Neuronal stem cell (in vitro differentiated cells): ENCODE measurements at places on chromosomes 12 and 14.
A peak's percentile ranks its signal among the peaks of the same experiment; 100 is the strongest.

DNA sequence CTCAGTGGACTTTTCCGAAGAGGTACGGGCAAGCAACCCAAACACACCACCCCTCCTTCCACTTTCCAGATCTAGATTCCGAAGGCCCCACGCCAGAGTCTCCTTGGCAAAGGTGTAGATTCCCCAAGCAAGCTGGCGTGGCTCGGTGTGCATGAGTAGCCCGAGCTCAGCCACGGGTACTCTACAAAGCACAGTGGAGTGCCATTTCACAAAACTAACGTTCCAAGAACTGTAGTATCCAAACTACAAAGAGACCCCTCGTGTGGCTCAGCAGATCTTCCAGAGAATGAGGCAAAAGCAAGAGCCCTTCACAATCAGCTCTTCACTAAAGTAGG, 72.1 kb downstream of the FOXN3 start:
- H3K27ac ChIP-seq = no peak overlapping the region
- H3K36me3 ChIP-seq = peaks cover 13% of the 10 kb centered on the region
- H3K4me3 ChIP-seq = no peak overlapping the region

- peaks cover 25% of the 10 kb centered on the region for H3K27me3 ChIP-seq
- H3K4me1 ChIP-seq = no peaks in the 10 kb centered on the region
- no peaks in the 10 kb centered on the region for H3K36me3 ChIP-seq
- no peak for DNase-seq
- no peak overlapping the region for H3K27ac ChIP-seq
- H3K4me3 ChIP-seq = no peak overlapping the region
Observed at GRCh38 chr14:104927432-104927816, 2.7 kb downstream of the PLD4 start.

GRCh38 chr12:94660436-94660835, 10.1 kb upstream of the TMCC3 start:
- no peaks in the 10 kb centered on the region for H3K36me3 ChIP-seq
- H3K4me3 ChIP-seq = no peak overlapping the region
- H3K27ac ChIP-seq = no peak overlapping the region
- no peaks in the 10 kb centered on the region for H3K27me3 ChIP-seq
- no peak for DNase-seq

GRCh38 chr12:13368431-13368830, 171.9 kb downstream of the EMP1 start:
- no peak for DNase-seq
- H3K36me3 ChIP-seq = no peaks in the 10 kb centered on the region
- no peak overlapping the region for H3K4me3 ChIP-seq
- H3K4me1 ChIP-seq = no peaks in the 10 kb centered on the region

DNA sequence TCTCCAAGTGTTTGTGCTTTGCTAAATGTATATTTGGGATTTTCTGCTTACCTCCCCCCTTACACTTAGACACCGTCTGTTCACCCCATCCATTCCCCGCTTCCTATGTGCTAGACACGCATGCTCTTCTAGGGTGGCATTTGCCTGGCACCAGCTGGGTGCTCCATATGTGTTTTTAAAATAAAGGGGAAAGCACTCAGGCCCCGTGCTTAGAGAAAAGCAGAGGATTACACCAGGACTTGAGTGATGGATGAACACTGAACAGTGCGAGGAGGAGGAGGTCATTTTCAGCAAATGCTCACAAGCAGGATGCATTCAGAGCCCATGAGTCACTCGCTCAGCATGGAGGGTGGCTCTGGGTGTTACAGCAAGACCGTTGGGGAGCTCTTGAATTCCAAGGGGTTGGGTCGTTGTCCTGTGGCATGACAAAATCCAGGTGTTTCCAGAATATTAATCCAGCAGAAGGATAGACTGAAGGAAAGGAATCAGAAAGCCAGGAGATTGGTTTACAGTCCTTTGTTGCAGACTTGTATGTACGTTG, 2.9 kb upstream of the BDKRB1 start:
- H3K27me3 ChIP-seq = peaks cover 3% of the 10 kb centered on the region
- peaks cover 7% of the 10 kb centered on the region for H3K4me1 ChIP-seq
- no peak overlapping the region for H3K4me3 ChIP-seq
- no peaks in the 10 kb centered on the region for H3K36me3 ChIP-seq
- DNase-seq = no peak

DNA sequence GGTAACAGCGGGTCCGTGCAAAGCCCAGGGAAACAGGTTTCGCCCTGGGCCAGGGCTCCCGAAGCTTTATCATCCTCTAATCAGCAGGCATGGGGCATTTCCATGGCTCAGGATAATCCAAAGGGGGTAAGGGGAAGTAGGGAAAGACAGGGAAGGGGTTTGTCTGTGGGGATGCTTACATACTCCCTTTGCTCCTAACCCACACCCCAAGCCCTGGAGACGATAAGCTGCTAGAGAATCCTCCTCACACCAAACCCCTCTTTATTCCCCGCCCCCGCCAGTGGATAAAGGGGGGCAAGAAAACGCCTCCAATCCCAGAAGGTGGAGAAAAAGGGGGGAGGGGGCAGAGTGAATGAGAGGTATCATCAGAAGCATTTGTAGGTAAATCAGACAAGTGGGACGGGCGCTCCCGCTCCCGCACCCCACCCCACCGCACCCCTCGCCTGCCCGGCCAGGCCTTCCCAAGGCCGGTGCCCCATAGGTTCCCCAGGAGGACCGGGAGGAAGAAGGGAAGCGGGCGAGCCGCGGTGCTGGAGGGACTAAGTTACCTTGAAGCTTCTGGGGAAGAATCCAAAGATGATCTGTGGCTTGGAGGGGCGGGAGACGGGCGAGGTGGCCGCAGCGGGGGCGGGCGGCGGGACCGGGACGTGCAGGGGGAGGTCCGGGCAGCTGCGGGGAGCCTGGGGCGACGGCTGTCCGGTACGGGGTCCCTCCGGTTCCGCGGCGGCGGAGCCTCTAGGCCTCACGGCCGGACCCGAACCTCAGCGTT, 762 bp downstream of the PPP2R5E start:
- H3K27me3 ChIP-seq = no peaks in the 10 kb centered on the region
- peaks cover 5% of the 10 kb centered on the region for H3K4me1 ChIP-seq
- peak; percentile 39 for DNase-seq
- peak overlapping the region; percentile 93 for H3K27ac ChIP-seq
- H3K36me3 ChIP-seq = peaks cover 5% of the 10 kb centered on the region
- peak overlapping the region; percentile 72 for H3K4me3 ChIP-seq

- no peak for DNase-seq
- H3K27me3 ChIP-seq = no peaks in the 10 kb centered on the region
- peaks cover 2% of the 10 kb centered on the region for H3K4me1 ChIP-seq
- H3K27ac ChIP-seq = no peak overlapping the region
- no peaks in the 10 kb centered on the region for H3K36me3 ChIP-seq
Observed at GRCh38 chr12:58316926-58317325, 375.6 kb downstream of the ATP23 start.

GRCh38 chr14:51697848-51698247, 46.1 kb downstream of the FRMD6 start:
- H3K4me3 ChIP-seq = no peak overlapping the region
- no peaks in the 10 kb centered on the region for H3K4me1 ChIP-seq
- no peak overlapping the region for H3K27ac ChIP-seq
- H3K36me3 ChIP-seq = no peaks in the 10 kb centered on the region
- no peaks in the 10 kb centered on the region for H3K27me3 ChIP-seq

GRCh38 chr12:50533203-50533584, 28.4 kb downstream of the DIP2B start:
- H3K36me3 ChIP-seq = peaks cover 9% of the 10 kb centered on the region
- no peaks in the 10 kb centered on the region for H3K4me1 ChIP-seq
- H3K4me3 ChIP-seq = no peak overlapping the region
- DNase-seq = no peak
- no peak overlapping the region for H3K27ac ChIP-seq

GRCh38 chr14:24414732-24415420, 14.6 kb downstream of the CBLN3 start:
- H3K36me3 ChIP-seq = peaks cover 17% of the 10 kb centered on the region
- no peak overlapping the region for H3K4me3 ChIP-seq
- DNase-seq = no peak

DNA sequence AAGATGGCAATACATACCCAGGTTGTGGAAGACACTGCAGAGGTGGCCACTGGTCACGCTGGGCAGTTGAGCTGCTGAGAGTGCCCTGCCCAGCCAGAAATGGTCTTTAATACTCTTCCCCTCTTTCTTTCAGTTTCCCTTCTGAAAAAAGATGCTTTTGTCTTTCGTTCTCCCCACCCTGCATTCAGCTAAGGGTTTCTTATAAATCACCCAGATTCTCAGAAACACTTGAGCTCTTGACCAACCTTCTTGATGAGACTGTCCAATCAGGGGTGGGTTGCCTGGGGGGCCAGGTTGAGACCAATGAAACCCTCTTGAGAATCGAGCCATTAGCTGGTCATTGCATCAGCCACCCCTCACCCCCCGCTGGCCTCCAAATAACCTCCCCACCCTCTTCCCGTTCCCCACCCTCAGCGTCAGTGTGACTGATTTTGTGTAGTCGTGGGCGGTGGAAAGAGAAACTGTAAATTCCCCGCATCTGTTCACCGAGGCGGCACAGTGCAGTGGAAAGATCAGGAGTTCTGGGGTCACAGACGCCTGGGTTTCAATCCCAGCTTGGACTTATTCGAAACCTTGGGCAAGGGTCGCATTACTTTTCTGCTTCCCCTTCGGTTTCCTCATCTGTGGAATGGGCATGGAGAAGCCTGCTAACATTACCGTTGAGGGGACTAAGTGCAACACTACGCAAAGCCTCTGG, 52.3 kb downstream of the SLC25A47 start:
- H3K36me3 ChIP-seq = no peaks in the 10 kb centered on the region
- H3K4me1 ChIP-seq = peaks cover 11% of the 10 kb centered on the region
- H3K4me3 ChIP-seq = peak overlapping the region; percentile 86
- no peaks in the 10 kb centered on the region for H3K27me3 ChIP-seq
- no peak for DNase-seq
- H3K27ac ChIP-seq = no peak overlapping the region

- H3K36me3 ChIP-seq = peaks cover 3% of the 10 kb centered on the region
- no peak overlapping the region for H3K4me3 ChIP-seq
- H3K27me3 ChIP-seq = no peaks in the 10 kb centered on the region
Observed at GRCh38 chr14:59347511-59347900, 117.7 kb downstream of the GPR135 start.

GRCh38 chr14:50388256-50388931, 8.3 kb downstream of the CDKL1 start:
- DNase-seq = no peak
- H3K27me3 ChIP-seq = no peaks in the 10 kb centered on the region
- H3K36me3 ChIP-seq = no peaks in the 10 kb centered on the region
- no peak overlapping the region for H3K27ac ChIP-seq
- H3K4me3 ChIP-seq = no peak overlapping the region

GRCh38 chr12:56103066-56103711, 1.2 kb upstream of the PA2G4 start:
- no peak overlapping the region for H3K27ac ChIP-seq
- peaks cover 13% of the 10 kb centered on the region for H3K36me3 ChIP-seq
- H3K4me3 ChIP-seq = peak overlapping the region; percentile 72
- H3K27me3 ChIP-seq = no peaks in the 10 kb centered on the region
- H3K4me1 ChIP-seq = peaks cover 11% of the 10 kb centered on the region

DNA sequence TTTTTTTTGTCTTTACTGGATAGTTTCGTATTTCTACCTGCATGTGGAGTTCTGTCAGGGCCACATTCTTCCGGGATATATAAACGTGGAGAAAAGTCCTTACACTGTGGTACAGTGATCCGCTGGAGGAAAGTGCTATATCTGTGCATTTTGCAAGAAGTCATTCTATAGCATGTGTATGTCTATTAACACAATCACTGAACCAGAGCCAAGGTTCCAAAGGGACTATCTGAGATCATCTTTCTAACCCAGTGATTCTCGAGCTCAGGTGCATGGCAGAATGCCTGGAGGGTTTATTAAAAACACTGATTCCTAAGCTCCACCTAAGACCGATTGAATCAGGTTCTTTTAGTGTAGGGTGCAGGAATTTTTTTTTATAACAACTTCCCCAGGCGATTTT, 354.0 kb downstream of the NRXN3 start:
- H3K4me1 ChIP-seq = no peaks in the 10 kb centered on the region
- no peak for DNase-seq
- no peaks in the 10 kb centered on the region for H3K36me3 ChIP-seq
- no peak overlapping the region for H3K27ac ChIP-seq
- no peak overlapping the region for H3K4me3 ChIP-seq
- no peaks in the 10 kb centered on the region for H3K27me3 ChIP-seq

- peaks cover 2% of the 10 kb centered on the region for H3K4me1 ChIP-seq
- H3K27me3 ChIP-seq = no peaks in the 10 kb centered on the region
- no peak overlapping the region for H3K27ac ChIP-seq
- no peak for DNase-seq
- H3K36me3 ChIP-seq = no peaks in the 10 kb centered on the region
- H3K4me3 ChIP-seq = no peak overlapping the region
Observed at GRCh38 chr12:66716522-66716921, 37.6 kb upstream of the GRIP1 start.

DNA sequence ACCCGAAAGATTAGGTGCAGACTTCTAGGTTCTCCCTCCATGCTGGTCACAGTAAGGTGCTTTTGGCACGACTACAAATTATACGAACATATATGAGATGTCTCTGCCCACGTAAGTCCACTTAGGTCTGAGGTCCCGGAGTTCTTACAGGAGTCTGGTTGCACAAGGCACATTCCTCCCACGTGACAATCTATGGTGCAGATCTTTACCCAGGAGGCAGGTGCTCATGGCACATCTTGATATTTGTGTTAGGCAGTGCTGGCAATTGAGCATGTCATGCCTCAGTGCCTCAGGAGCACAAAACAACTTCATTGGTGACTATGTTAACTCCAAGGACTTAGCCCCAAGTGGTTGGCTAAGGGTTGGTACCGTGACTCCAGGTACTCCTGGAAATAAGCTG, 92.0 kb upstream of the AMN1 start:
- no peak for DNase-seq
- no peaks in the 10 kb centered on the region for H3K36me3 ChIP-seq
- no peaks in the 10 kb centered on the region for H3K27me3 ChIP-seq

- no peaks in the 10 kb centered on the region for H3K27me3 ChIP-seq
- H3K4me3 ChIP-seq = no peak overlapping the region
- H3K4me1 ChIP-seq = no peaks in the 10 kb centered on the region
- no peak overlapping the region for H3K27ac ChIP-seq
- no peak for DNase-seq
- H3K36me3 ChIP-seq = no peaks in the 10 kb centered on the region
Observed at GRCh38 chr12:102781117-102781516, 135.9 kb downstream of the PAH start.

DNA sequence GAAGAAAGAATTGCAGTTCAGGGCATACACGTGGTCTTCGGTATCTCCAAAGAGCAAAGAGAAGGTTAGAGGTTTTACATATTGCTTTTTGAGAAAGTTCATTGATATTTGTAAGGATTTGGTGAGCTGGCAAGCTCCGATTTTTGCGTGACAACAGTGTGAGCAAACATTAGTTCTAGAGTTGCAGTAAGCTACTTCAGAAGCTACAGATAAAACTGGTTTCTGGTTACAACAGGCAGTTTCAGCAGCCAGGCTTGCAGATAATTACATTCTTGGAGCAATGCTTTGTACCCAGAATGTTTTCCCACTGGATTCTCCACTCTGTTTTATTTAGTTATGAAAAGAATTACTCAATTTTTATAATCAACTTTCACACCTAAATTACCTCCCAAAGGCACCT, 28.2 kb downstream of the KLRK1 start:
- no peaks in the 10 kb centered on the region for H3K27me3 ChIP-seq
- H3K4me1 ChIP-seq = peaks cover 26% of the 10 kb centered on the region
- no peak for DNase-seq
- no peak overlapping the region for H3K4me3 ChIP-seq
- no peak overlapping the region for H3K27ac ChIP-seq

- no peak for DNase-seq
- no peaks in the 10 kb centered on the region for H3K4me1 ChIP-seq
- no peak overlapping the region for H3K27ac ChIP-seq
- no peaks in the 10 kb centered on the region for H3K27me3 ChIP-seq
- no peaks in the 10 kb centered on the region for H3K36me3 ChIP-seq
Observed at GRCh38 chr12:80282761-80283160, 161.3 kb upstream of the PTPRQ start.

- no peaks in the 10 kb centered on the region for H3K27me3 ChIP-seq
- no peak overlapping the region for H3K4me3 ChIP-seq
- H3K4me1 ChIP-seq = no peaks in the 10 kb centered on the region
- DNase-seq = no peak
Observed at GRCh38 chr14:68713782-68714181, 79.1 kb downstream of the ZFP36L1 start.
